ENCODE measurements at places on chromosomes 3 and 15. TPM values are rescaled to one million over a fixed set of nuclear protein-coding genes. Genes with fewer than 3 reads are reported as not detected.

GRCh38 chr3:178434206-178434805 lies 101.9 kb upstream of the KCNMB2 start:
- H3K4me1 ChIP-seq: no peaks in the 10 kb centered on the region
- H3K27ac ChIP-seq: no peak overlapping the region
- H3K27me3 ChIP-seq: no peaks in the 10 kb centered on the region
- H3K4me3 ChIP-seq: no peak overlapping the region
- no peaks in the 10 kb centered on the region for H3K36me3 ChIP-seq
- DNase-seq: no peak

DNA sequence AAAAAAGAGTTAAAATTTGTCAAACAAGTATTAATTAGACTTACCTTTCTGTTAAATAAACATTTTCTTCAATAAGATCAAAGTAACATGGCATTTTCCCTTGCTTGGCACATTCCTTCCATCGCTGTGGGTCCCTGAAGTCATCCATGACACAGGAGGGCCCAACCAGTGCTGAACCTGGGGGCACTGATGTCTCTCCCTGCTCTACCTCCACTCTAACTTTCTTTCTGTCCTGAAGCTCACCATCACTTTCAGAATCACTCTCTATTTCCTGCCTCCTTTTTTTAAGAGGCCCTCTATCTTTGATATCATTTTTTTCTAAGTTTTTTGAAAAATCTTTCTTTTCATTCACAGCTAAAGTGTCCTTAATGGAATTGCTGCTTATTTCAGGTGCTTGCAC lies 43.8 kb downstream of the SETD2 start:
- no peaks in the 10 kb centered on the region for H3K27me3 ChIP-seq
- peaks cover 3% of the 10 kb centered on the region for H3K36me3 ChIP-seq
- no peak overlapping the region for H3K27ac ChIP-seq
- H3K4me1 ChIP-seq: no peaks in the 10 kb centered on the region
- DNase-seq: no peak

DNA sequence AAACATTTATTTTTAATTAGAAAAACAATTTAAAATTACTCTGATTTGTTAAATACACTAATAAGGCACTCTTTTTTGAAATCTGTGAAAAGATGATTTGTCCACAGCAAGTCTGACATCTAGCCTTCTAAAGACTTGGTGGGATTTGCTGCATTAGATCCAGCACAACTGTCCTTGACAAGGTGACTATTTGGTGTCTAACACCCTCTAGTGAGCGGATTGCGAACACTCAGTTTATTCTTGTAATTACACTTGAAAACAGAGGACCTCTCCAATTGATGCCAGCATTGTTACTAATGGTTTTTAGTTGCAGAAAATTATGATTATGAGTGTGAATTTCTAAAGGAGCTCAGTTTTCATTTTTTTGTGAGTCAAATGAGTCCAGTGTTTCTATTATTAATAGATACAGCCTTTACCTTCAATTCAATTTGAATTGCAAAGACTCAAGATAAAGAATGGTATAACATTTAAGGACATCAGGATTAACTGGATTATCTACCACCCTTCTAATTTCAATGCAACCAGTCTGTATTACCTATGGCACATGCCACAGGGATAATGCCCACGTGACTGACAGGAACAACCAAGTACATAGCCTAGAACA lies 29.7 kb upstream of the STRIT1 start:
- H3K27me3 ChIP-seq: no peaks in the 10 kb centered on the region
- no peaks in the 10 kb centered on the region for H3K4me1 ChIP-seq
- H3K36me3 ChIP-seq: no peaks in the 10 kb centered on the region
- DNase-seq: no peak
- no peak overlapping the region for H3K4me3 ChIP-seq

DNA sequence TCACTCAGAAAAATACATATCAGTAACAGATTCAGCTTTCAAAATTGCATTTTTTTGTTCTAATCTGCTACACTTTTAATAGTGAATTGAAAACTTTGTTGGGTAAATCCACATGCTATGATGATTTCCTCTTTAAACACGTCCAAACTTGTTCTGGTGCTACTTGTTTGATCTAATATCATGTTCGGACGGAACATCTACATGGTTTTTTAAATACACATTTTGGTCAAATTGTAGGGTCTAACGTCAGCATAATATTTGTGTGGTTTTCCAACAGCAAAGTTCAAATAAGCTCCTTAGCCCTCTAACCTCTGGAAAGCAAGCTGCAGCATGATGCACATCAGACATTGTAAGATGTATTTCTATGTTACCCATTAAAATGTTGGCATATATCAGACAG lies 98.5 kb upstream of the OSTN start:
- H3K27ac ChIP-seq: no peak overlapping the region
- H3K4me1 ChIP-seq: no peaks in the 10 kb centered on the region
- no peaks in the 10 kb centered on the region for H3K36me3 ChIP-seq
- H3K4me3 ChIP-seq: no peak overlapping the region
- no peak for DNase-seq

DNA sequence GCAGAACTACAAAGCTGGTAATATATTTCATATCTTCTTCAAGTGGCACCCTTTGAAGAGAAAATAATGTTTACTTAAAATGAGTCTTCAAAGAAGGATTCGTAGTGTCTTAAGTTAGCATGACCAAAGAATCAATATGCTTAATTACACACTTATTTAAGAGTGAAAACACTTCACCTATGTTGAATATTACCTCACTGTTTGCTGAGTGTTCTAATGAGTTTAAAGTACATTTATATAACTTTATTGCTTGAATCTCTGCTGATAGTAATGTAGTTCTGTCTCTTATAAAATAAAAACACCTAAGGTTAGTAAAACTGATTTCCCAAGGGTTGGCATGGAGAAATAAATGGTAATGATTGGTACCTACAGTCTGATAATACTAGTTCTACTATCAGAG lies 143.3 kb upstream of the SLC2A2 start:
- DNase-seq: no peak
- H3K36me3 ChIP-seq: no peaks in the 10 kb centered on the region
- no peak overlapping the region for H3K27ac ChIP-seq
- no peak overlapping the region for H3K4me3 ChIP-seq
- no peaks in the 10 kb centered on the region for H3K27me3 ChIP-seq

DNA sequence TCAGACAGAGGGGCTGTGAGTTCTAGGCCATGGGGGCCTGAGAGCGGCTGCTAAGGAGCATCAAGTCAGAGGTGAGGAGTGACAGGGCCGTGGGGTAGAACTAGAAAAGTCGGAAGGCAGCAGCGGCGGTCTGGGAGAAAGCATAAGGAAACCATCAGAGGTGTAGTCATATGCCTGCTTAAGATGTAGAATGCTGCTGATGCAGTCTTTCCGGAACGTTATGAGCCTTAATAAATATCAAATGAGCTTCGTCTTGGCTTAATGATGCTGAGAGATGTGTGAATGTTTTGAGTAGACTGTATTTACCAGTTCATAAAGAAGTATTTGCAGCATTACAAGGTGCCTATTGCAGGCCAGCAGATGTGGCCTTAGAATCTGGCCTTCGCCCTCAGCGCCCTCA lies 15.2 kb downstream of the ATG7 start:
- no peaks in the 10 kb centered on the region for H3K27me3 ChIP-seq
- peaks cover 12% of the 10 kb centered on the region for H3K4me1 ChIP-seq
- H3K36me3 ChIP-seq: no peaks in the 10 kb centered on the region

DNA sequence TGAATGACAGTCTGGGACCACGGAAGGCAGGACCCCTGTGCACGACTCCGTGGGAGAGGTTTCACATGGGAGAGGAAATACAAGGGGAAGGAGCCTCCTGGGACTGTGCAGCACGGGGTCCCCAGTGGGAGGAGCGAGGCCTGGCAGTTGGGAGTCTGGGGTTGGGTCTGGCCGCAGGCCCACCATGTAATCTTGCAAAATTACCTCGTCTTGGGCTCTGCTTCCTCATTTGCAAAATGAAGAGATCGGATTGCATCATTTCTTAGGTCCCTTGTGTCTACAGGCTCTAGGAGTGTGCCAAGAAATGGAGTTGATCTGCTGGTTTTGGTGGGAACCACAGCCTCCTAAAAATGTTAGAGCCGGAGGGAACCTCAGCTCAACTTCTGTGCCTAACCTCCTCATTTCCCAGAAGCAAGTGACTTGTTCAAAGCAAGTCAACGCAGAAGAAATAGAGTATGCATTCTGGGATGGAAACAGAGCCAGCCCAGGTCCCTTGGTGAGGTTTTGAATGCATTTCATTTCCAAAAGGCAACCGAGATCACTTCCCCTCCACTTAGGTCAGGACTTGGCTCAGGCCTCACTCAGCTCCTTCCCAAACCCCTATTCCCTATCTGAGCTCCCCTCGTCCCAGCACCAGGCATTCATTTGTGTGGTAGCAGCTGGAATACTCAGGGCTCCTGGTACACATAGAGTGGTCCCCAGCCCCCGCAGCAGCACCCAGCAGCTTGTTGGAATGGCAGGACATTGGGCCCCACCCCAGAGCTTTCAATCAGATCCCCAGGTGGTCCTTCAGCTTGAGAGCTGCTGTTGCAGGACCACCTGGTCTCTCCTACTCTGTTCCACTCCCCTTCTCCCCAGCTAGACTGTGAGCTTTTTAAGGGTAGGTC lies 267.7 kb downstream of the XXYLT1 start:
- no peaks in the 10 kb centered on the region for H3K36me3 ChIP-seq
- no peak overlapping the region for H3K27ac ChIP-seq
- no peaks in the 10 kb centered on the region for H3K4me1 ChIP-seq
- H3K27me3 ChIP-seq: no peaks in the 10 kb centered on the region

DNA sequence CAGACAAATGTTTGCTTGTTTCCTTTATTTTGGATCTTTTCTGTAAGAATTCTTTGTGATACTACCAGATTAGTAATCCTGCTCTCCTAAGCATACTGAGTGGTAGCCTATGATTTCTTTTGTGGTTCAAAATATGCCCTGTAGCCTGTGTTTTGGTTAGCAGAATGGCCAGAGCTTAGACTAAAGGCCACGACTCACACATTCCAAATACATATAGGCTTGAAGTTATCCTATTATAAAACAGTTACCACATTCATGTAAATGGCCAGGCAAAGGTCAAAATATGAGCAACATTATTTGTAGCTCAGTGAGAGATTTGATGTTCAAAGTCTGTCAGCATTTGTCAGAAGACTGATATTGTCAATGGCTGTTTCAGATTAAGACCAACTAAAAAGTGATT lies 84.5 kb downstream of the MITF start:
- H3K27me3 ChIP-seq: no peaks in the 10 kb centered on the region
- no peak overlapping the region for H3K4me3 ChIP-seq
- H3K27ac ChIP-seq: no peak overlapping the region

- no peak overlapping the region for H3K27ac ChIP-seq
- H3K4me1 ChIP-seq: no peaks in the 10 kb centered on the region
- H3K36me3 ChIP-seq: no peaks in the 10 kb centered on the region
- H3K27me3 ChIP-seq: no peaks in the 10 kb centered on the region
- no peak overlapping the region for H3K4me3 ChIP-seq
Observed at GRCh38 chr3:33860373-33861050, 62.1 kb downstream of the PDCD6IP start.

DNA sequence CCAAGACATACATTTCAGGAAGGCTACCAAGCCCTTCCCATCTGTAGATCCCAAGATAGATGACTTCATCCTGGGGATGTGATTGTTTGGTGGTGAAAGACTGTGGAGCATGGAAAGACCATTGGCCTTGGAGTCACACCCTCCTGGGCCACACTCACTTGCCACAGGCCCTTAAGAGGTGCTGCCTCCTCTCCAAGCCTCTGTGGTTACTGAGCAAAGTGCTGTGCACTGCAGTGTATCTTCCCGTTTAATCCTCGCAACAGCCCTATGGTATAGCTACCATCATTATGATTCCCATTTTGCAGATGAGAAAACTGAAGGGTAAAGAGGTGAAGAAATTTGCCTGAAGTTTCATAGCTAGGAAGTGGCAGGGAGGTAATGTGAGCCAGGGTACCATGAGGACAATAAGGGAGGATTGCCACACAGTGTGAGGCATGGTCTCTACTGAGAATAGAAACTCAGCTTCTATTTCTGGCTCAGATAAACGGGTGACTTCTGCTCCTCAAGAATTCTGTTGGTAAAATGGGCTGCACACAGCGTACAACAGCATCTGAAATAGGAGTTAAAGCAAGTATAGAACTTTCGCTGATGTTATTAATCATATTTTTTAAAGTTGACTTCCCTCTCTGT lies 23.9 kb upstream of the RHO start:
- no peak for DNase-seq
- H3K4me3 ChIP-seq: no peak overlapping the region
- H3K27ac ChIP-seq: no peak overlapping the region
- H3K4me1 ChIP-seq: no peaks in the 10 kb centered on the region
- H3K36me3 ChIP-seq: no peaks in the 10 kb centered on the region

DNA sequence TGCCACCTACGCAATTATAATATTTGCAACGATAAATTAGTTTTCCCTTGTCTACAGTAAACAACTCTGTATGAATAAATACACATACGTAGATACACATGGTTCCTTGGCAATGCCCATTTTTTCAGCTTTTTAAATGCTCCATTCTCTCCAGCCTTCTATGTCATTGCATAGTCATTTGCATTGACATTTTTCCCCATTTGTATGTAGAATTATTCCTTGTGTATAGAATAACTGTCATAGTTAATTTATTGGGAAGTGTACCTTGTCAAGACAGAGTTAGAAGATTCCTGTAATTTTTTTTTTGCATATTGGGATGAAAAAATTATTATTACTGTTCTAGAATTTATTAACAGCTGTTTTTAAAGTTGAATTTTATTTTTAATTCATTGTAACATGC lies 736.7 kb upstream of the DPPA4 start:
- no peaks in the 10 kb centered on the region for H3K27me3 ChIP-seq
- no peaks in the 10 kb centered on the region for H3K4me1 ChIP-seq
- no peak for DNase-seq
- H3K4me3 ChIP-seq: no peak overlapping the region
- no peak overlapping the region for H3K27ac ChIP-seq

- no peak overlapping the region for H3K4me3 ChIP-seq
- no peaks in the 10 kb centered on the region for H3K27me3 ChIP-seq
- peaks cover 8% of the 10 kb centered on the region for H3K36me3 ChIP-seq
- no peak for DNase-seq
Observed at GRCh38 chr3:168029705-168030104, 66.0 kb downstream of the GOLIM4 start.

ACTC1 gene
- 107 TPM for total RNA-seq

ATP13A5 gene
- not detected for total RNA-seq

TMCO5A gene
- total RNA-seq: not detected

GABRR3 gene
- not detected for total RNA-seq

TSC22D2 gene
- 64.7 TPM for total RNA-seq
